ENCODE measurements at places on chromosomes 16 and 17.

DNA sequence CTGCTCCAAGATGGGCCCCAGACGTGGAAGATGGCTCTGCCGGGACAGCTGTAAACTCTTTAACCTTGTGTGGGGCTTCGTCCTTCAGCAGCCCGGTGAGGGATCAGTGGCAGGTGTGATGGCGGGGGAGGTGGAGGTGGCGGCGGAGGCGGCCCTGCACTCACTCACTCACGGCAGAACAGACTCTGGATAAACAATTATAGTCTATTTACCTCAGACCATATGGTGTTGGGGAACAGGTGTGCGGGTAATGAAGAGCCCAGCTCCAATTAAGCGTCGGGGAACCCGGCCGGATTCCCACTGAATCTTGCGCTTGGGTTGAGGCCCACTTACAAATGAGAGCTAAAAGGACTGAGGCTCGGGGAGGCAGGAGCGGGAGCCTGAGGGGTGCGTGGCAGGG is 104.3 kb upstream of the SDK2 start:
- DNase-seq, result no peak

DNA sequence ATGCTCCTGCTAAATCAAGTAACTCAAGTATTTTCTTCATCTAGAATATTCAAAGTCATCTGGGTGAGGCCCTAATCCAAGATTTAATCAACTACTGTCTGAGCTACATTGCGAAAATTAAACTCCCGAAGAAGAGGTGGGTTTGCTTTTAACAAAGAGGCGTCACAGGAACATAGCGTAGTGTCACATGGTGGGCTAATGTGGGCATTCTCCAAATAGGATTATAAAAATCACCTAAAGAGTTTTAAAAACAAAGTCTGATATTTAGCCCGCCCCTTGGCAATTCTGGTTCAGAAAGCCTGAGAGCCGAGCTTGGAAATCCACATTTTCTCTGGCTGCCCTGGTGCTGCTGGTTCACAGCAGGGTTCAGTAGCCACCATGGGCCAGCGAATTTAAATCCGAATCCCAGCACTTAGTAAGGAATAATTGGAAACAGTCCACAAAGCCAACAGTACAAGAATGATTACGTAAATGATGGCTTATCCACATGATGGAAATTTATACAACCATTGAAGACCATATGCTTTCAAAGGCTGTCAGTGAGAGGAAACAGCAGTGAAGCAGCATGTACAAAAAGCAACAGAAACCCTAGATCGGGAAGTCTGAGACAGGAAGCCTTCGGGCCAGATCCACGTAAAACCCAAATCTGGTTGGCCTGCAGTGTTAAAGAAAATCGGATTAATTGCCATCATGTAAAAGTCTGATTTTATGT is 8.8 kb downstream of the PMM2 start:
- DNase-seq, result no peak

- no peak for DNase-seq
Measured at GRCh38 chr17:9817086-9817485, 4.8 kb downstream of the GSG1L2 start.

DNA sequence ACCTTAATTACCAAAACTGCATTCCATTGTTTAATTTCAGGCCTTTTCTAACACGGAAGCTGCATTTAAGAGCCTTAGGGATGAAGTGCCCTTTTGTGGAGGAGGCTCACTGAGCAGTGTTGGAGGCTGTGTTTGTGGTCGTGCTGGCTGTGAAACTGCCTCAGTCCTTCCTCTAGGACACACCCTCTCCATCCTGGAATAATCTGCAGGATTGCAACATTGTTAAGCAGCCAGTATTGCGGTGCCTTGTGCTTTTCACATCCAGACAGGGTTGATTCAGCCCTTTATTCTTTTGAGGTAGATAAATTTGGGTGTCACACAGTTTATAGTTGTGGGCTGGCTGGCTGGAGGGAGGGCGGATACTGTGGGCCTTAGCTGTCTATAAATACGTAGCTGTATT is 141.6 kb downstream of the CDRT15L2 start:
- no peak for DNase-seq

- no peak for DNase-seq
Measured at GRCh38 chr16:73428121-73428520, 380.2 kb upstream of the ZFHX3 start.

- no peak for DNase-seq
Measured at GRCh38 chr16:75196836-75197235, 10.1 kb downstream of the CTRB2 start.

DNA sequence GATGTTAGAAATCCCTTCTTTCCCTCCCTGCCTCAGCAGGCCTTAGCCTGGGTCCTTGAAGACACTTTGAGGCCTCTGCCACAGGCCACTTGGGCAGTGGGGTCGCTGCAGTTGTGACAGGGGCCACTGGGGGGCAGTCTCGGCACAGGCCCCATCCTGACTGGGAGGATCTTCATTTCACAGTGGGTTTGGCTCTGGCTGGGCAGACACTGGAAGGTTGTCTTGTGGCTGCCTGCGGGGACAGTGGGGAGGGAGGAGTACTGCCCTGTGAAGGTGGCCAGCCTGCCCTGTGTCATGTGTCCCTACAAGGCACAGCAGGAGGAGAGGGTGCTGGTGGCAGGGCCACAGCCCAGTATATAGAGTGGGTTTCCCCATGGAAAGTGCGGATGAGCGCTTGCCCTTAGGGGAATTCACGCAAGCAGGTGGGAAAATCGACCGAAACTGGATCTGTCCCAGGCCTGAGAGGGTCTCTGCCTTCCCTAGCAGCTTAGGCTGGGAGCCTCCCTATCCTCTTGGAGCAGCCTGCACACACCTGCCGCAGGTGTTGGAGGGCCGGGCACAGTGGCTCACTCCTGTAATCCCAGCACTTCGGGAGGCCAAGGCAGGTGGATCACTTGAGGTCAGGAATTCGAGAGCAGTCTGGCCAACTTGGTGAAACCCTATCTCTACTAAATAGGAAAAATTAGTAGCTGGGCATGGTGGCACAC is 28.8 kb downstream of the GINS2 start:
- peak; percentile 64 for DNase-seq

GRCh38 chr17:47733047-47733673 is at the start of gene TBX21:
Gene TBX21, plus strand, starts transcription at chr17:47733236. Its CDS starts 219 bp downstream, at chr17:47733455.
- peak; percentile 64 for DNase-seq

DNA sequence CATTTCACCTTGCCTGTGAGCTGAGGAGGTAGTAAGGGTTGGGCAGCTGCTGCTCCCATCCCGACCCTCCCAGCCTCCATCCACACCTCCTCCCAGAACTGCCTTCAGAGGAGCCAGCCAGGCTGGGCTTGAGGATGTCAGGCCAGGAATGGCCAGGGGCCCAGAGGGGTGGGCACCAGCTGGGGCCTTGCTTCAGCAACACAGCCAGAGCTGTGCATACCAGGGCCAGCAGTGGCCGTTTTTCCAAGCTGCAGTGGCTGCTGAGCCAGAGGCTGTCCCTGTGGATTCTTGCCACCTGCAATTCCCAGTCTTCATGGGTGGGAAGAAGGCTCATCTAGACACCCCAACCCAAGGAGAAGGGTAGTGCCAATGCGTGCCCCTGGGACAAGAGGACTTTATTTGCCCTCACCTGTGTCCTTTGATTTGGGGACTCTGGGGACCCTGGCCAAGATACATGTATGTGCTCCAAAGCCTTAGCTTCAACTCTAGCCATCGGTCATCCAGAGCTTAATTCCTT is 153.4 kb upstream of the SDK2 start:
- no peak for DNase-seq

- no peak for DNase-seq
Measured at GRCh38 chr17:51590071-51590656, 329.8 kb downstream of the UTP18 start.

DNA sequence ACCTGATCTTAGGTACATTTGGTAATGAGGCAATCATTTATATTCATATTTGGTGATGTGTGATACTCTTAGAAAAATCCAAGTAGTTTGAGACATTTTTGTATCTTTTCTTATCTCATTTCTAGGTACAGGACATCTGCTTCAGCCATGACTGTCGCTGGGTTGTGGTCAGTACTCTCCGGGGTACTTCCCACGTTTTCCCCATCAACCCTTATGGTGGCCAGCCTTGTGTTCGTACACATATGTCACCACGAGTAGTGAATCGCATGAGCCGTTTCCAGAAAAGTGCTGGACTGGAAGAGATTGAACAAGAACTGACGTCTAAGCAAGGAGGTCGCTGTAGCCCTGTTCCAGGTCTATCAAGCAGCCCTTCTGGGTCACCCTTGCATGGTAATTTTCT is 312.2 kb downstream of the BCAS3 start:
- no peak for DNase-seq

GRCh38 chr16:56781528-56781961 is 51.6 kb downstream of the NUP93 start:
- DNase-seq, result no peak

DNA sequence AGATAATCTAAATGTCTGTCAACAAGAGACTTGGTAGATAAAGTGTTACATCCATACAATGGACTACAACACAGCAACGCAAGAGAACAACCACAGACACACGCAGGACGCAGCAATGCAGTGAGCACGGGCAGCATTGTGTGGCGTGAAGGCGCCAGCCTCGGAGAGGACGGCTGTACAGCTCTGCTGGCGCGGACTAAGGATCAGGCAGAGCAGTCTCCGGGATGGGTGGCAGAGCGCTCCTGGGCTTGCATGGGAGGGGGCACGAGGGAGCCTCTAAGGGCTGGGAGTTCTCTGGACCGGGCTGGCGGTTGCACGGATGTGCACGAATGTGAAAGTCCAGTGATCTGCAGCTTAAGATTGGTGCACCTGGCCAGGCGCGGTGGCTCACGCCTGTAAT is 34.5 kb downstream of the ACTG1 start:
- no peak for DNase-seq

GRCh38 chr17:29615492-29616299 is 7.0 kb downstream of the CORO6 start:
- DNase-seq, result peak; percentile 90

DNA sequence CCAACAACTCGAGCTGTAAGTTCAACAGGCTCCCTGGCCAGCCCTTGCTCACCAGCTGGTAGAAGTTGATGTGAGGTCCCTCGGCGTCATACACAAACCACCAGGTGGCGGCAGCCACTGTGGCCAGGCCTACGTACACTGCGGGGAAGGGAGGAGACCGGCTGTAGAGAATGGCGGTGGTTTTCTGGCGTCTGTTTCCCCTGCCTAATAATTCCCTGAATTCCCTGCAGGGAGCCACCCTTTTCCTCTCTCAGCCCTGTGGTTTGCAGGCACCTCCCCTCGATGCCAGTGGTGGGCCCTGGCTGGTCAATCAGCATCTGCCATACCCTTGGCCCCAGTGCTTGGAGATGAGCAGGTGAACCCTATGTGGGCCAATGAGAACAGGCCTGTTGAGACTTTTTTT is 18.9 kb upstream of the P2RX1 start:
- peak; percentile 92 for DNase-seq

GRCh38 chr17:77445760-77446532 is 305.2 kb downstream of the SEC14L1 start:
- peak; percentile 71 for DNase-seq

DNA sequence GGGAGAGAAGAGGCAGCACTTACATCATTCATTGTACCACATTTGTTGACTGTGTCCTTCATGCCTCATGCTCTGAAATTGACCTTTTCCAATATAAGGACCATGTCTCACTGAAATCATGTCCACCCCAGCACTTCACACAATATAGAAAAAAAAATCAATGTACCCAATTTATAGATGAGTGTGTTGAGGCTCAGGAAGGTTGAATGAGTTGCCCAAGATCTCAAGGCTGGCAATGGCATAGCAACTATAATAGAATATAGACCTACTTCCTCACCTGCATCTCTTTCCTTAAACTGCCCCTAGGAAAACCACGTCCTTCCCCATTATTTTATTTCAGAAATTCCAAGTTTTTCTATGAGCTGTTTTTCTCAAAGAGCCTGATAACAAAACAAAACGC is 912 bp upstream of the VAT1L start:
- DNase-seq, result no peak

DNA sequence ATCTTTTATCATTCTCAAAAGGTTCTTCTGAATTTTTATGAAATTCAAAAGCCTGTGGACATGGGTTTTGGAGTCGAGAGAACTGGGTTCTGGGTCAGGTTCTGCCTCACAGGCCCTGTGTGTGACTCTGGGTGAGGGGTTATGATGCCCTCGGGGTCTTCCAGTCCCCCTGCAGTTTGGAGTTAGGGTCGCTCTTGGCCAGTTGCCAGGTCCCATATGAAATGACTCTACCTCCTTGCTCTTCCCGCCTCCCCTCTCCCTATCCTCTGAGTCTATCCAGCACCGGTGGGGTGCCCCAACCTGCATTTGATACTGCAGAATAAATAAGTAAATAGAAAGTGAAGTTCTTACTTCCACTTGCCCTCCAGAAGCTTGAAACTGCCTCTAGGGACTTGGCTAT is 54.1 kb downstream of the ZDHHC7 start:
- DNase-seq, result no peak

DNA sequence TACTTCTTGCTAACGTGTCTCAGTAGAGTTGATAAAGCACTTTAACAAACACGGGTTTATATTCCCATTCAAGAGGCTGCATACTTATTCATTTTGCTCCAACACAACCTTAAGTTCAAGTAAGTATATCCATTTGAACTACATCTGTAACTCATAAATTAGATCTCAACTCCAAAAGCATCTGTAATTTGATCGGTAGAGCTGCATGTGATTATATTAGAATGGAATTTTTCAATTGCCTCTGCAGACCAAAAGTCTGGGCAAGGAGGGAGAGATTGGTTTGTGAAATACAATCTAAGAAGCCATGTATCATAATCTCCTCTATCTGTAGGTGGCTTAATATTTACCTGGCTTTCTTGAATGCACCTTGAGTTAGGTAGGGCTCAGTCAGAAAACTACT is 371.0 kb downstream of the RBFOX1 start:
- DNase-seq, result no peak

DNA sequence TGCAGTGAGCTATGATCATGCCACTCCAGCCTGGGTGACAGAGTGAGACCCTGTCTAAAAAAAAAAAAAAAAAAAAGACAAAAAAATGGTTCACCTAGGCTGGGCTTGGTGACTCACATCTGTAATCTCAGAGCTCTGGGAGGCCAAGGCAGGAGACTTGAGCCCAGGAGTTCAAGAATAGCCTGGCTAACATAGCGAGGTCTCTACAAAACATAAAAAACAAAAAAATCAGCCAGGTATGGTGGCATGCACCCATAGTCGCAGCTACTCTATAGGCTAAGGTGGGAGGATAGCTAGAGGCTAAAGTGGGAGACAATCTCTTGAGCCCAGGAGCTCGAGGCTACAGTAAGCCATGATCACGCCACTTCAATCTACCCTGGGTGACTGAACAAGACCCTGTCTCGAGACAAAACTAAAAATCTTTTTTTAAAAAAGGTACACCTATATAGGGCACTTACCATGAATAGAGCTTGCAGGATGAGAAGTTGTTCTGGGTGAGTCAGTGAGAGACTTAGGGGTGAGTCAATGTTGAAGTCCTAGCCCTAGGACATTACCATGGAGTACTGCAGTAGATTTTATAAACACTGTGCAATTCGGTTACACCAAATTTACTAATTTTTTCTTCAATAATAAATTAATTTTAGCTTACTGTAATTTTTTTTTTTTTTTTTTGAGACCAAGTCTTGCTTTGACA is 19.0 kb downstream of the USP32 start:
- DNase-seq, result peak; percentile 62

- no peak for DNase-seq
Measured at GRCh38 chr16:50244140-50244503, 22.2 kb upstream of the ADCY7 start.

GRCh38 chr16:60214311-60214710 is 1480.2 kb upstream of the GOT2 start:
- DNase-seq, result no peak

Data from lung microvascular endothelial cell (primary cell).